ENCODE measurements at places on chromosomes 6 and 20.

GRCh38 chr20:19314621-19315020, 102.2 kb downstream of the SLC24A3 start:
- DNase-seq, result no peak

DNA sequence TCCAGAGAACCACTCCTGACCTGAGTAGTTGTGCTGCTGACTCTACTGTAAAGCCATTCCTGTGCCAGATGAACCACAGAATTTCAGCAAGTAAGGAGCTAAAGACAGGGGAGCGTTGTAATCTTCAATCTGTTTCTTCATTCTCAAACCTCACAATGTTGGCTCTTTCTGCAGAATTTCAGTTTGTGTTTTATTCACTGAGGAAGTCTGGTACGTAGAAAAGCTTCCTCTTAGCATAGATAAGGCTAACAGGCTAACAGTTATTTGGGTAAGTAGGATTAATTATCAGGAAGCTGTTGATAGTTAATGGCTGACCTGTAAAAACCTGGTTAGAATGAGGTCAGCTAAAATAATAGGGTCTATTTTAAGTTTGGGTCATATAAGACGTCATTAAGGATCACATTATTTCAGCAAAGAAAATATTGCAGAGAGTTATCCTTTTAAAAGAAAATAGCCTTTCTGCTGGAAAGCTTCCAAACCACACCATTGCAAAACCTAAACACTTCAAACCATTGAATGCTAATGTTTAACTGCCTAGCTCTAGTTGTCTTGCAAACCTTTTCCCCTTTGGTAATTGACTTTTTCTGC, 14.1 kb upstream of the TENT5A start:
- peak; percentile 44 for DNase-seq

DNA sequence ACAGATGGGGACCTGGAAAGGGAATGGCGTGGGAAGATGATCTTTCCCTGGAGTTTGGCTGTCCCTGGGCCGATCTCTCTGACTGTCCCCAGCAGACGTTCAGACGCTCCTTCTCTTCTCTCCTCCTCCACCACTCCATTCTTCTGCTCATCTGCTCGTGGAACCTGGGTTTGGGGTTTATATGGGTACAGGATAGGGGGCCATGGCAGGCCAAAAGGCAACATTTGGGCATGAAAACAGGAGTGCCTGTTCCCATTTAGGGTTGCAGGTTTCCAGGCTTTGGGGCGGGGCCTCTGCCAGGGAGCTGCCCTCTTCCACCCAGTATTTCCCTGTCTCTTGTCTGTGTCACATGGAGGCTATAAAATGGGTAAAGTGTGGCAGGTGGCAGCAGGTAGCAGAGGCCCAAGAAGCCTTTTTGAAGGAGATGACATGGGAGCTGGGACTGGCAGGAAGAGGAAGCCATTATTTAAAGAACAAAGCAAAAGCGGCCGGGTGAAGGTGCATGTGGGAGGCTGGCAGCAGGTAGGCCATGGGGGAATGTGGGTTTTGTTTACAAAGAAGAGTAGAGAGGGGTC, 203.7 kb downstream of the BMP7 start:
- no peak for DNase-seq

DNA sequence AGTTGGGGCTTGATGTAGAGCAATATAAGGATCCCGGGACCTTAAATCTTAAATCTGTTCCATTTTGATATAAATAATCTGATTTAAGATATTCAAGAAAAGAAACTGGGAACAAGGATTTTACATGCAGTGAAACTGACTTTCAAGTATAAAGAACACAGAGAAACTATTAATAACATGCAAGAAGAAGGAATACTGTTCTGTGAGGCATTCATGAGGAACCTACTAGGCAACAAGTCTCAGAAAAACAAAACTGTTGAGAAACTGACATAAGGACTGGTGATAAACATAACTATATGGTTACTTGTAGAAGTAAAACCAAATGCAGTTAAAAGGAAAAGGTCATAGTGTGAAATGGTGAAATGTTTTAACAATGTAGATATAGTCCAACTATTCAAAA, 15.8 kb downstream of the HDDC2 start:
- no peak for DNase-seq

Measured in hepatocyte (in vitro differentiated cells).